ENCODE measurements at places on chromosomes 5 and 9. TPM values are rescaled to one million over a fixed set of nuclear protein-coding genes. Genes with fewer than 3 reads are reported as not detected.
A peak's percentile ranks its signal among the peaks of the same experiment; 100 is the strongest.

DNA sequence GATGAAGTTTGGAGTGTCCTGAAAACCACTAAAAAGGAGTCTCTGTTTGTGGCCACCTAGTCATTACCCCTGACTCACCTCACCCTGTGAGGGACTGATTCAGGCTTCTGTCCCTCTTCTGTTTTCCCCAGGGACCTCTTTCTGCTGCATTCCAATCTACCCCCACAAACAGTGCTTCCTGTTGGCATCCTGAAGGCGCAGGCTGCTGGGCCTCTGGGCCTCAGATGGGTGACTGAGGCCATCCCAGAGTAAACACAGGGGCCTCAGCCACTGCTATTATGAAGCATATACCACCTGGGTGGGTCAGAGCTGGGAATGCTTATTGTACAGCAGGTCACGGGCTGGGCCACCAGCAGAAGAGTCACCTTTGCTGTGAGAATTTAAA lies 20.0 kb downstream of the MORN5 start:
- DNase-seq: no peak

- DNase-seq: peak; percentile 49
These were observed 779.4 kb downstream of the SEMA5A start for GRCh38 chr5:8766448-8766847.

- no peak for DNase-seq
These were observed 3.7 kb downstream of the BAAT start for GRCh38 chr9:101381118-101381517.

DNA sequence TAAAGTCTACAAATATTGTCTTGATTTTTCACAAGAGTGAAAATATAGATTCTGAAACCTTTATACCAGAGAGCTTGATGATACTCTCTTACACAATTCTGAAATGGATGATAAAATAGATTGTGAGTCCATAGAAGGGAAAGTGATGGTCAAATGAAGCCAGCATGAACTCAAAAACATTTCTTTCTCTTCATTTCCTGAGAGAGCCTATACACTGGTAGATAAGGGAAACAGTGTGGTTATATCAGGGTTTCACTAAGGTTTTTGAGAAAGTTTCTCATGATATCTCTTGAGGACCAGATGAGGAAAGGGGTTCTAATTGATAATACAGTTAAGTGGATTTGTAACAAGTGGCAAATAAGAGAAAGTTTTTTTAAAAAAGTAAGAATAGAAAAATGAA lies 254.1 kb downstream of the PJA2 start:
- no peak for DNase-seq

DNA sequence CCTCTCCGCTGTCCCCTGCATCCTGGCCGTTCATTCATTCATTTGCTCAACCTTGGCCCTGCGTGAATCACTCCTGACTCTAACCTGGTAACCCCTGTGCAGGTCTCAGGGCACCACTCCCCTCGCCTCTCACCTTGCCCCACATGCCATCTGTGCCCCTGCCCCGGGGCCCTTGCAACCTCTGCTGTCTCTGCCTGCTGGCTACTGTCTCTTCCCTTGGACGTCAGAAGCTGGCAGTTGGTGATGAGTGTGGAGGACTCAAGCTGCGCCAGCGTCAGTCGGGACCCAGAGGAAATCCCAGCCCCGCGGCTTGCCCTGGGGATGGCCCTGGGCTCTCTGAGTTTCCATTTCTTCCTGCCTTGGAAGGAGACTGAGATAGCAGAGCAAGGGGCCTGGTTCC lies 154.9 kb downstream of the OLFM1 start:
- DNase-seq: no peak

- DNase-seq: no peak
These were observed 232.2 kb downstream of the DENND1A start for GRCh38 chr9:123697686-123698085.

DNA sequence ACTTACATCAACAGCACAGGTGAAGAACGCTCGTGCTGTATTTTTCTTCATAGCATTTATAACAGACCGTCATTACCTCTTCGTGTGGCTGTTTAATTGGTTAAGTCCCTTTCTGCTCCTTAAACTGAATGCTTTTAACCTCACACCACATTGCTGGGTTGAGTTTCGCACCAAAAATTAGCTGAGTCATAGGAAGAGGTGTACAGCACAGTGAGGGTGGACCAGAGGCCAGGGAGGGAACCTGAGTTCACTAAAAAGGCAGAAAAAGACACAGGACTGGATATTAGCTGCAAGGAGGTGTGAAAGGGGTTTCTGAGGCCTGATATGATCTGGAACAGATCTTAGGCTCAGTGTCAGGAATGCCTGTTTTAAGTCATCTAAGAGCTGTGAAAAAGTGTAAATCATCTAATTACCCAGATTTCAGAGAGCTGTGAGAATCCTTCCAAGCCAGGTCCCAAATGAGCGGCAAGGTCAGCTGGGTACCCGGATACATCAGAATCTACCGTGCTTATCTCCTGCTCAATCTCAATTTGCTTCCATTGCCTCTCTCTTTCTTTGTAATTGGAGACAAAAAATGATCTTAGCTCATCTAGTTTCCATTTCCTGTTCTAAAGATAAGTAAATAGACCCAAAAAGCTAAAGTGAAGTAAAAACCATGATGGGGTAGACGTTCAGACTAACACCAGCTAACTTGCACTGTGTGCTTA lies 7.1 kb upstream of the CFAP90 start:
- DNase-seq: no peak

- no peak for DNase-seq
These were observed 208.0 kb upstream of the PDE4D start for GRCh38 chr5:60101573-60101972.

- no peak for DNase-seq
These were observed 4.5 kb downstream of the PDE6A start for GRCh38 chr5:149940077-149940574.

The ABLIM3 gene
- 6.0 TPM for polyA plus RNA-seq

The SLC4A9 gene
- not detected for polyA plus RNA-seq

The TAF11L5 gene
- not detected for polyA plus RNA-seq

The PCDH12 gene
- 3.0 TPM for polyA plus RNA-seq

The TAF9 gene
- polyA plus RNA-seq: 36.2 TPM

The DMGDH gene
- 1.9 TPM for polyA plus RNA-seq

Data from brain (organoid and tissue), 16 donors.